CD4-positive, CD25-positive, alpha-beta regulatory T cell (primary cell): ENCODE measurements at places on chromosomes 6 and 20. TPM values are rescaled to one million over a fixed set of nuclear protein-coding genes. Genes with fewer than 3 reads are reported as not detected.

DNA sequence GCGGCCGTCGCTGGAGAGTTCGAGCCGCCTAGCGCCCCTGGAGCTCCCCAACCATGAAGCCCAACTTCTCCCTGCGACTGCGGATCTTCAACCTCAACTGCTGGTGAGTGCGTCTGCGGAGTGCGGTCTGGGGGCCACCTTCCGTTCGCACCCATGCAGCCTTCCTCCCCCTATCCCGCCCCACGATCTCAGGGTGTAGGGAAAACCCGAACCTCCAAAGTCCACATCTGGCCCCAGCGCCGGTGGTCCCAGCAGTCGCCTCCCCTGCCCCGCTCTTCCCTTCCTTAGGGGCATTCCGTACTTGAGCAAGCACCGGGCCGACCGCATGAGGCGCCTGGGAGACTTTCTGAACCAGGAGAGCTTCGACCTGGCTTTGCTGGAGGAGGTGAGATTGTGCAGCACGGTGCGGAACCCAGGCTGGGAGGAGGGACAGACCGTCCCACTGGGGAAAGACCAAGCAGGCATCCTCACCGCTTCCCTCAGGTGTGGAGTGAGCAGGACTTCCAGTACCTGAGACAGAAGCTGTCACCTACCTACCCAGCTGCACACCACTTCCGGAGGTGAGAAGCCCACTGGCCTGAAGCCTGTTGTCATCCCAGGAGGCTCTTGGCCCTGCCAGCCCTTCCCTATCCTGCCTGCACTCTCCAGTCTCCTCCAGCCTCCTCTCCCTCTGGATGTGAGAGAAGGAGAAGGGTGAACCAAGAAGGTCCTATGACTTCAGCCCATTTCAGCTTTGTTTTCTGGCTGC lies 719 bp downstream of the SMPD2 start:
- DNase-seq, result no peak

DNA sequence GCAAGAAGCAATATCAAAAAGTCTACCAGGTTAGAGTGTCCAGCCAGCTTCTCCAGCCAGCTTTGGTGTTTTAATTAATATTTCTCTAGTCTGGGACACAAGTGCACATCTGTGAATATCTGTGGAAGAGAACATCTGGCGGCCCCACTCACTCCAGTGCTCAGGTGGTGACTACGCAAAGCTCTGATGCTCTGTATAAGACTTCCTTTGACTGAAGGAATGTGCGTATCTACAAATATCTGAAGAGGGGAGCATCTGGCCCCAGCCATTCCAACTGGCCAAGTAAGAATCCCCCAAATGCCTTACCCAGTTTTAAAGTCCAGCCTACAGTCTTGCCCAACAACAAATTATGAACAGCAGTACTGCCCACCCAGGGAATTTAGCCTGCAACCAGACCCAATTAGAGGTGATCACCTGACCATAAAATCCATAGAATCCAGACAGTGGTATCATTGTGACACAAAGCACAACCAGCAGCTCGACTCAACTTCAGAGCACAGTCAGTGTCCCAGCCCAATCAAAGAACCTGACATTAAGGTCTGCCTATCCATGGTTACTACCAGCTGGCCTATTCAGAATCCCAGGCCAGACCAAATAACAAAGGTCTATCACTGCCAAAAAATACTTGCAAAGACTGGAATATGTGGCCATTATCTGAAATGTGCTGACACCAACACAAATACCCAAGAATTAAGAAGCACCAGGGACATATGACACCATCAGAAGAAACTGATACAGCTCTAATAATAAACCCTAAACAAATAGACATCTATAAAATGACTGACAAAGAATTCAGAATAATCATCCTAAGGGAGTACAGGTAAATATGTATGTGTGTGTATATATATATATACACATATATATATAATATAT lies 76.1 kb upstream of the MANEA start:
- no peak for DNase-seq

BEND6 gene
- not detected for polyA plus RNA-seq

DNA sequence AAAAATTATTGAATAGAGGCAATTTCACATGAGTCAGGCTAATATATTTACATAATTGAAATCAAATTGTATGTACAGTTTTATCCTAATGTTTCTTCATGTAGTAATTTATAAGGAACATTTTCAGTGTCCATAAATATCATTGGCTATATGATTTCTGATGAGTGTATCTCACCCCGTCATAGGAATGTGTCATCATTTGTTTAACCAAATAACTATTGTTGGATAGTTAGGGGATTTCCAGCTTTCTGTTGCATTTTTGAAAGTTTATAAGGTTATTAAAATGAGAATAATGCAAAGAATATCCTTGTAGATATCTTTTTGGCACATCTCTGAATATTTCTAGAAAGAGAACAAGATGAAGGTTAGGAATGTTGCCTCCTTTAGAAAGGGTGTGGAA lies 39.0 kb downstream of the SYTL3 start:
- DNase-seq, result no peak

DNA sequence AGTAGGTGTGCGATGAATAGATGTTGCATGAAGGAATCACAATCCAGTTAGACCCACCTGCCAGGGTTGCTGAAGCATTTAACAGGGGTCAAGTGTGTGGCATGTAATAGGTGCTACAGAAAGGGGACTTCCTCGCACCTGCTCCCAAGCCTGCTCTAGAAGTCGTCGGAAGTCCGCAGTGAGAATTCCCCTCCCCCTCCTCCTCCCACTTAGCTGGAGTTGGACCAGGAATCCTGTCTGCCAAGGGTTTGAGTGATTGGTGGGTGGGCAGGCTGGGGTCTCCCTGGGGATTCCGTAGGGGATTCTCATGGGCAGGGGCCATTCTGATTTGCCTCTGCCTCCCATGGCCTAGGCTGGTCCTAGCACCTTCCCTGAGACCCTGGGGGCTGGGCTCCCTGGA lies 10.3 kb downstream of the SCRT2 start:
- DNase-seq, result no peak

DNA sequence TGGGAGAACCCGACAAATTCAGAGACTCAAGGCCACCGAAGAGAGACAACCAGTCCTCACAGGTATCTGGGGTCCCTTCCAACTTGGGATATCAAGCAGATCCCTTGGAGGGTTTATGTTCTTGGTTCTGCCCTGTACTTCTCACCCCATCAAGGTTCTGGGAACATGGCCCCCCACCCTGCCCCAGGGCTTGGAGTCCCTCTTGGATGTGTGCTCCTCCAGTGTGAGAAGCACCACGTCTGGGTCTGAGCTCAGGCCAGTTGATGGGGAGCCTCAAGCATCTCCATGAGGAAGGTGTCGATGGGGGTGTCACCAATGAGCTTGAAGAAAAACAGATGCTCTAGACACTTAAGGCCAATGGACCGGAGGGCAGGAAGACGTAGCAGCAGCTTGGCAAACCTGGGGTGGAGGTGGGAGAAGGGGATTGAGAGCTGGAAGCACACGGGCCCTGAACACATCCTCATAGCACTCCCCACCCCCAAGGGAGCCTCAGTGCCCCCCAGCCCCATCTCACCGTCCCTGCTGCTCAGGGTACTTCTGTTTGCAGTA lies 2.2 kb upstream of the COL11A2 start:
- no peak for DNase-seq

DNA sequence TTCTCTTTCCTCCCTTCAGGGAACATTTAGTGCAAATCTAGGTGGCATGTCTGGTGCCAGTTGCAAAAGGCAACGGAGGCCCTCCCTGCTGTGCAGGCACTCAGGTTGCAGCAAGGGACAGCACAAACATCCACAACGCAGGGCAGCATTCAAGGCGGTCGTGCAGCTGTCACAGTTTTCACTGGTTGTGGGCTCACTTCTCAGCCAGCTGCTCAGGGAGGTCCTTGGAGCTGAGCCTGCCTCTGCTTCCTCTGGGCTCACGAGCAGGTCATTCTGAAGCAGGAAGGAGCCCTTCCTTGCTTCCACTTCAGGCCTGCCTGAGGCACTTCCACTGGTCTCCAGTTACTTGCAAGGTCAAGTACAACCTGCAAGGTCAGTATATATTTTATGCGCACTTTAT lies 3.8 kb upstream of the NPEPL1 start:
- DNase-seq, result no peak

FRMD1 gene
- polyA plus RNA-seq, result not detected

ESR1 gene
- polyA plus RNA-seq, result 1.4 TPM

OSER1 gene
- polyA plus RNA-seq, result 75.5 TPM

- DNase-seq, result no peak
Measured at GRCh38 chr6:161924516-161925116, 650.8 kb upstream of the AGPAT4 start.

SLC52A3 gene
- polyA plus RNA-seq, result not detected

ZC3H12D gene
- polyA plus RNA-seq, result 10.3 TPM

- DNase-seq, result no peak
Measured at GRCh38 chr20:38877483-38877882, 48.7 kb upstream of the FAM83D start.

GRCh38 chr20:34014878-34015277 lies 21.2 kb downstream of the RALY start:
- no peak for DNase-seq

GRCh38 chr6:81682858-81683620 lies 69.4 kb downstream of the TENT5A start:
- no peak for DNase-seq

GRCh38 chr20:32535953-32536823 lies 48.9 kb downstream of the NOL4L start:
- DNase-seq, result peak; percentile 81

DNA sequence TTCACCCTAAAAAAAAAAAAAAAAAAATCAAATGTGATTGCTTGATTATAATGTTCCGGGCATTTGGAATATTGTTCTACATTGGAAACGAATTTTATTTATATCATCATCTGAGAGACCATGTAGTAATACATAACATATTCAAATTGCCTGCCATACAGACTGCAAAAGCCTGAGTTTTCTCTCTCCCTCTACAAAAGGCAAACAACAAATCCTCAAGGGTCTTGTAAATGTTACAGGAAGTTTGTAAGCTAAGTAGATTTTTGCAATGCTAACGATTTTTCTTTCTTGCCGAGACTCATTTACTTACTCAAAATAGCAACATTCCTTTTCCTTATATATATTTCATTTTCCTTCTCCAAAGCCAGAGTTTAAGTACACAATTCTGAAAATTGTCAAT lies 49.0 kb upstream of the HTR1E start:
- DNase-seq, result no peak
